Left colon (tissue), 2 donors: ENCODE measurements at places on chromosomes 5 and 9. TPM values are rescaled to one million over a fixed set of nuclear protein-coding genes. Genes with fewer than 3 reads are reported as not detected.

FLT4 gene
- 4.7 TPM for total RNA-seq

PTGER4 gene
- total RNA-seq, result 58.2 TPM

PCDHGA12 gene
- 2.0 TPM for total RNA-seq

SLC23A1 gene
- total RNA-seq, result 5.9 TPM

PKD2L2 gene
- total RNA-seq, result not detected

- no peak for DNase-seq
These were observed 413.5 kb downstream of the TLE4 start for GRCh38 chr9:79985264-79985663.

GRCh38 chr9:74804018-74804385, 83.7 kb downstream of the TRPM6 start:
- no peak for DNase-seq

DNA sequence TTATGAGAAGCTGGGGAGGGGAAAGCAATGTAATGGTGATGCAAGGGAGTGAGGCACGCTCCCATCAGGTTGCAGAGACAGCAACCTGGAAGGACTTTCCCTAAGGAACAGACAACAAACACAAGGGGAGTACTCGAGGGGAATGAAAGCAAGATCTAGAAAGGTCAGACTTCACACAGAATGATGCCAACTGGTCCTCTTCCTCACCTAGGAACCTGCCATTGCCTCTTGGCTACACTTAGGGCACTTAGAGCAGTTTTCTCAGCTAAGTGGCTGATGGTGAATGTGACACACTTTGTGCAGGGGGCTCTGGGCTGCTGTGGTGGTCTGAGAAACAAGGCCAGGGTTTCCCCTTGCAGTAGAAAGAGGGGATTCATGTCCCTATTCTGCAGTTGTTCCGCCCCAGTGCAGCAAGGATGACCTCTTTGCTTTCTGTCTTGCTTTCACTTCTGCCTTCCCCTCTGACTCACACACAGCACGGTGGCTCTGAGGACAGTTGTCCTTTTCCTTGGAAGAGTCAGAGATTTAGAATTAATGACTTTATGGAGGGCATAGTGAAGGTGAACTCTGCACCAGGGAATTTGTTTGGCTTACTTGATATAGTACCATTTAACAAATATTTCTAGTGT, 394.0 kb upstream of the KLF4 start:
- DNase-seq, result no peak

- no peak for DNase-seq
These were observed 30.9 kb downstream of the PRKACG start for GRCh38 chr9:68983008-68983411.

DNA sequence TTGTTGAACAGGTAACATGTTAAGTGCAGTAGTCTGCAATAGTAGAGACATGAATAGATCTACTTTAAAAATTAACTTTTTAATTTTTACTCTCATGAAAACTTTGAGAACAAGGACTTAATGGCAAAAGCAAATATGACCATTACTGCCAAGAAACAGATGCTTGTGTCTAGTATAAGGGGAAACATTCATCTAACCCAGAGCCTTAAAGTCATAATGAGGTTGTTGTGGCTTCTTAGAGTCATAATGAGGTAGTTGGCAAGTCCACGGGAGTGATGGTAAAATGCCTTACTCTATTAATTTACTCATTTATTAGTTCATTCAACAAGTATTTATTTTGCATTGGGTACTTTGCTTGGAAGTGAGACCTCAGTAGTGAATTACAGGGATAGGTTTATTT, 71.5 kb downstream of the JAKMIP2 start:
- no peak for DNase-seq

- no peak for DNase-seq
These were observed 19.2 kb upstream of the NANS start for GRCh38 chr9:98037357-98037756.

DNA sequence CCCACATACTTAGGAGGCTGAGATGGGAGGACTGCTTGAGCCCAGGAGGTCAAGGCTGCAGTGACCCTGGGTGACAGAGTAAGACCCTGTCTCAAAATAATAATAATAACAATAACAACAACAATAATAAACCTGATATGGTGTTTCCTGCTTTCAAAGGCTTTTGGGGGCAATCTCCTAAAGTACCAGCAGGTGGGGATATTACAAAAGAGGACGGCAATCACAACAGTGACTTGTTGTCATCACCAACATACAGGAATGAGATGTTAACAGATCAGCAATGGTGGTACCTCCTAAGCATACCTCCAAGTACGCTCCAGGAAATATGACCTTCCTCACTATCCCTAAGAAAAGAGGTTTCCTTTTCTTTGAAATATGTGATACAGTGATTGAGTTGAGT, 91.1 kb upstream of the RNF180 start:
- DNase-seq, result no peak

DNA sequence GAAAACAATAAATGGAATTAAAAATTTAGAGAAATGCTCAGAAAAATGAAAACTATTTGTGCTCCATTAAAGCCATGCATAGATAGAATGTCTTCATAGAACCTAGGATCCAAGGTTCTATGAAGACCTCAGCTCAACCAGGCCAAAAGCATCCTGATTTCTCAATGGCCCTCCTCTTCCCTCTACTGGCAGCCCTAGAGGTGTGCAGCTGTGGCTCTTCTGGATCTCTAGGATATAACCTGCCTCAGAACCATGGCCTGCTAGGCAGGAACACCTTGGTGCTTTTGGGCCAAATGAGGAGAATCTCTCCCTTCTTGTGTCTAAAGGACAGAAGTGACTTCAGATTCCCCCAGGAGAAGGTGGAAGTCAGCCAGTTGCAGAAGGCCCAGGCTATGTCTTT, 15.1 kb downstream of the IFNA1 start:
- no peak for DNase-seq

GRCh38 chr5:176899946-176900779, 1.0 kb upstream of the HK3 start:
- DNase-seq, result no peak

DNA sequence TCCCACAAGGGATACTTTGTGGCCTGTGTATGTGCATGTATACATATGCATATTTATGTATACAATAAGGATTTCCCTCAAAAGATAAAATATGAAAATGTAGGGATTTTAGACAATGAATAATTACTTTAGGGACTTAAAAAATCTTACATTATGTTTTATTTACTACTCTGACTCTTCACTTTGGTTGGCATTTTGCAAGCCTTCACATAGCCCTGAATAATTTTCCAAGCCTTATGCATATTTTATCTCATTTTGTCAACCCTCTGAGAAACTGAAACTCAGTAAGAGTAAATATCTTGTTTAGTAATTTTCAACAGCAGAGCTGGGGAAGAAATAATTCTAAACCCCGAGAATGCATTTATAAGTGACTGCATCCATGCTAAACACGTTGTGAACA, 153.0 kb upstream of the SLC24A2 start:
- no peak for DNase-seq

DNA sequence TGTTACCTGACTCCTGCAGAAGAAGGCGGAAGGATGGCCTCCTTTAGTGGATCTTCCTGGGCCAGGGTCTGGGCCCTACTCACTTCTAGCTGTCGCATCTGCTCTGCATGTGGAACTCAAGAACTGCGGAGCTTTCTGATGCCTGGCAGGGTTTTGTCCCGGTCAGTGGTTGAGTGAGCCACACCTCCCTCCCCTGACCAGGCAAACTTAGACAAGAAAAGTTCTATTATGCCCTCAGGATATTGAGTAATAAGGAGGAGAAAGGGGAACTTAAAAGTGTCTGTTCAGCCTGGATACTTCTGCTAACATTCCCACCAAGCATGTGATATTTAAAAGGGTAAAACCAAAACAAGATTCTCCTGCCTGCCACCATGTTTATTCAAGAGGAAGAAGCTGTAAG, at the start of gene FYB1:
Gene FYB1 (minus strand): TSS at position 127 of the 400 bp plus-strand sequence. CDS start 16,603 bp downstream, outside the sequence.
- no peak for DNase-seq

DNA sequence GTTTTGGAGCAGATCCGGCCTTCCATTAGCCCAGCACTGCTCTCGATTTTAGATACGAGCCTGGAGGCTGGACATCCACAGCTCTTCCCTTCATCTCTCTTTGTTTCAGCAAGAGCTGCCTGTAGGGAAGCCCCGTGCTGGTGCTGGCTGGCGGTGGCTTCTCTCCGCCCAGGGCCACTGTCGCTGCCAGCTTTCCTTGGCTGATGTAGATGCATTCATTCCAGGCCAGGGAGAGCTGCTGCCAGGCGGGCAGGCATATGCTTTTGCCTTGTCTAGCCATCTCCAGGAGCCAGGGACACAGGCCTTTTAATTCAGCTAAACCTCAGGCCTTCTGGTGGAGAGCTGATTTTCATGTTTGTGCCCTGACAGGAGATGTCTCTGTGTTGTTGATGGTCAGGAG, 409.3 kb upstream of the CLINT1 start:
- DNase-seq, result no peak

GRCh38 chr9:94029932-94030317, 54.3 kb upstream of the PTPDC1 start:
- DNase-seq, result peak; percentile 6
